D721Med (cell line): ENCODE measurements at places on chromosomes 4 and X.

- no peak for DNase-seq
Observed at GRCh38 chrX:153993978-153994377, 21.4 kb downstream of the TMEM187 start.

GRCh38 chr4:7462509-7462971, 27.8 kb upstream of the PSAPL1 start:
- no peak for DNase-seq

- DNase-seq: no peak
Observed at GRCh38 chrX:52574416-52575275, 57.8 kb upstream of the XAGE1B start.

DNA sequence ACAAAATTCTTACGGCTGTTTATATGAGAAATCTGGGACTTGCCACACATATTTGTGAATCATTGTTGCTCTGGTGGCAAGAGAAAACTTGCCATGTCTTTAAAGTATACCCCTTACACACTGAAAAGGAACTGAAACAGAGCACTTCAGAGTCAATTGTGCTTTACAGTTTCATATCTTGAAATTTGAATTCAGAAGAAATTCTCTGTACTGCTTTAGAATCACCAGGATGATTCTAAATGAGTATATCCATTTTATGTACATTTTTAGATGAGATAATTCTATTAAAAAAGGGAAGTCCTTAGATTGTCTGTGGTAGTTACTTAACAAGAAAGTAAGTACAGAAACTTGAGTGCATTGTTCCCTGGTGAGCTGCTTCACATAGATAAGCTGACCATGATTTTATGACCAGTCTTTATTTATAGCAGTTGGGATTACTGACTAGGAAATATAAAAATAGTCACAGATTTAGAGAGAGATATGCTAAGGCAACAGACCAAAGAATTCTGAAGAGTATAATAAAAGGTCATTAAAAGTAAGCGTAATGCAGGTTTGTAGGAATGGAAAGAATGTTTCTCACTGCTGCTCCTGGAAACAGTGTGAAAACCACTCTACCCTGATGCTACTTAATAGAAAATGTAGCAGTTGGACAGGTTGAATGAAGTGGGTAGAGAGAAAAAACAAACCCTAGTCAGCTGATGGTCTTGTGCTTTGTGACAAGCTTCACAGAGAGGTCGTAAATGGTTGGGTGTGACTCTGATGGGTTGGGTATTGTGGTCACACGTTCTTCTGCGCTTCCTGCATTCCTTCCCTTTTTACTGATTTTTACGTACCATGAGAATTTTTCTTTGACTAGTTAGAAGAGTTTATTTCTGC, 41.0 kb downstream of the FNIP2 start:
- no peak for DNase-seq

DNA sequence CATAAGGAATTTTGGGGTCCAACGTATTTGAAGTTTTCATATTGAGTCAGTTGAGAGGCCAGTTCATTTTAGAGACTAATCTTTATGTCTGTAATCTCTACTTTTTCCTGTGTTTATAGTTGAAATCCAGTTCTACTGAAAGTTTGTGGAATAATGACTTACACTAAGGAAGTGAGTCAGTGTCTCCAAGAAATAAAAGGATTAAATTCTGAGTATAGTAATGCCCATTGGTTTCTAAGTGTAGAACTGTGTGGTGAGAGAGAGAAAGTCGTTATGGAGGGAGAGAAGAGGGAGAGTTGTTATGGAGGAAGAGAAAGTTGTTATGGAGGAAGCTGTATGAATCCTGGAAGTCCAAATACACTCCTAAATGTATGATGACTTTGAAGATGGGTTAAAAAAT, 264.6 kb upstream of the HAND2 start:
- DNase-seq: no peak

- DNase-seq: no peak
Observed at GRCh38 chr4:11532138-11532537, 103.4 kb upstream of the HS3ST1 start.

DNA sequence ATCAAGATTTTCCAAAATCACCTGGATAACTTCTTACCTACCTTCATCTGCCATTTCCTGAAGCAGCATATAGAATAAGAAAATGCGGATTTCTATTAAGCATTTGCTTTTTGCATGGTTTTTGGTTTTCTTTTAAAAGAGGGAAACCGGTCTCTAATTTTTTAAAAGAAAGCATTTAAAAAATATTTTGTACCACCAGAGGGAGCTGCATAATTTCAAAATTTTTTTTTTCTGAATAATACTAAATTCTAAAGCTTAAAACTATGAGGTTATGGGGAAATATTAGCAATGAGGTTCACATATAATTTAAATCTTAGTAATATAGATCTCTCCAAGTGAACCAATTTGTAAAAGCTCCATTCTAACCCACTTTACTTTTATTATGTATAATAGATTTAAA, 137.7 kb upstream of the TENT5D start:
- DNase-seq: no peak

- no peak for DNase-seq
Observed at GRCh38 chr4:102546635-102547034, 45.5 kb downstream of the NFKB1 start.

DNA sequence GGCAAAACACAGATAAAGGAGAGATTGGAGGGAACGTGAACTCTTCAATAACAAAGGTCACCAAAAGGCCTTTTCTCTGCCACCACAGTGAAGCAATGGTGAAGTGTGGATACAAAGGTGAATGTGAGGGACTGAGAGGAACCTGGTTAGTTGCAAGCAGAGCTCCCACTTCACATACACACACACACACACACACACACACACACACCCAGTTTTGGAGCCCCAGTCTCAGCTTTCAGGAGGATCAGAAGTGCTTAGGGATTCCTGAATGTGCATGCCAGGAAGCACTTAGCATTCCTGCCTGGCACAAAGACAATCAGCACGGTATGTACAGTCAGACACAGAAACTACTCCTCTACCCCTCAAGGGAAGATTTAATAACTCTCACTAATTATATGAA, 71.5 kb downstream of the ARHGEF9 start:
- no peak for DNase-seq

DNA sequence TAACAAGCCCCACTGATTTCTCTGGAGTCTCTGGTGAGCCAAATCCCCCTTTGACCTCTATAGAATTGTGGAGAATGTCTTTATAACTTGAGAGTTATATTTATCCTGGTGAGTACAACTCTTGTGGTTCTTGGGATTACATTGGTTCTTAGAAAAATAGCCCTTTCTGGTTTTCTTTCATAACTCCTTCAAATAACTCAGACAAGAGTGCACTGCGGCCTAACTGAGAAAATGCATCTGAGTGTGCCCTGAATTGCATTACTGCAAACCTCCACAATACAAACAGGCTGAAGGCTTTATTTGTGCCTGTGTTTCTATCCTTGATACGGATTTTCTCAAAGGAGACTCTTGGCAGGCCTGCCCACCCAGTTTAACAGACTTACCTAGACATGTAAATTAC, 2.7 kb downstream of the BEX3 start:
- no peak for DNase-seq
